ENCODE measurements at places on chromosomes 7 and 10. TPM values are rescaled to one million over a fixed set of nuclear protein-coding genes. Genes with fewer than 3 reads are reported as not detected.

GRCh38 chr10:51669041-51669440, 30.4 kb downstream of the CSTF2T start:
- no peak overlapping the region for H3K4me3 ChIP-seq
- H3K27ac ChIP-seq, result no peak overlapping the region
- H3K4me1 ChIP-seq, result no peaks in the 10 kb centered on the region

DNA sequence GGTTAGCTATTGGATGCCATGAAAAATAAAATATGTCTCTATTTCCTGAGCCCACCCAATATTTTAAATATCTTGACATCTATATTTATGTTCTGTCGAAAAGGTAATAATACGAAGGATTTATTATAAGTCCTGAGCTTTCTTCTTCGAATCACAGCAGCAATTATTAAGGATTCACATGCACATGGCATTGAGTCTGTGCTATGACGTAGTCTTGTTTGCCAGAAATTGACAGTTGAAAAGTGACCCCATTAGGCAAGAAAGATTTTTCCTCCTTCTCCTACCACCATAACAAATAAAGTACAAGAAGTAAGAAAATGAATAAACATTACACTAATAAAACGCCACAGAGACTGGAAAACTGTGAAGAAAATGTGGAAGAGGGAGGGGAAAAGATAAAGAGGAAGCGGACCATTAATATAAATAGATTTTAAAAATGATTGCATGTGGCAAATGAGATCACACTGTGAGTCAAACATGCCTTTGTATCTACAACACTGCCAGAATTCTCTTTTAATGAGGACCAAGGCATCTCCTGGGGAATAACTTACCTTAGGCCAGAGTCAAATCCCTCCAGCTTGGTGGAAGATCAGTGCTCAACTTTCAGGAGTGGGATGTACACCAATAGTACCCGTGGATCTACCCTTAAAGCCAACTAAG, 21.6 kb downstream of the FZD1 start:
- H3K4me3 ChIP-seq, result no peak overlapping the region
- peaks cover 10% of the 10 kb centered on the region for H3K4me1 ChIP-seq
- H3K36me3 ChIP-seq, result no peaks in the 10 kb centered on the region
- DNase-seq, result no peak

Gene PHKG1
- 1.8 TPM for total RNA-seq

DNA sequence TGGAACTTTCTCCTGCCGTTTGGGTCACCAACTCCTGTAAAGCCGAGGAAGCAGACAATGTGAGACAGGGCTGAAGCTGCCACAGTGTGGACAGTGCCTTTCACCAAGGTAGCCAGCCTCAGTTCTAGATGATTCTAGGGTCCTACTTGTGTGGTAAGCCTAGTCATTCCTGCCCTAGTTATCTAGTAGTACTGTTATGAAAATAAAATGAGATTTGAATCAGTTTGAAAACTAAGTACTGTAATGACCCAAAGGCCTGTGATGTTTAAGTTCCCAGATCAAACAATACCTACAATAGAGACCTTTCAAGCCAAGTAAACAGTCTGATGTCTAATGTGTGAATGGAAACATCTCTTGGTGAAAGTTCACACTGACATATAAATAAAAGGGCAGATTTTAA, 37.1 kb downstream of the POLL start:
- H3K4me1 ChIP-seq, result no peaks in the 10 kb centered on the region
- no peak overlapping the region for H3K4me3 ChIP-seq
- no peak for DNase-seq
- H3K36me3 ChIP-seq, result peaks cover 13% of the 10 kb centered on the region
